ENCODE measurements at places on chromosomes 2 and 18.

DNA sequence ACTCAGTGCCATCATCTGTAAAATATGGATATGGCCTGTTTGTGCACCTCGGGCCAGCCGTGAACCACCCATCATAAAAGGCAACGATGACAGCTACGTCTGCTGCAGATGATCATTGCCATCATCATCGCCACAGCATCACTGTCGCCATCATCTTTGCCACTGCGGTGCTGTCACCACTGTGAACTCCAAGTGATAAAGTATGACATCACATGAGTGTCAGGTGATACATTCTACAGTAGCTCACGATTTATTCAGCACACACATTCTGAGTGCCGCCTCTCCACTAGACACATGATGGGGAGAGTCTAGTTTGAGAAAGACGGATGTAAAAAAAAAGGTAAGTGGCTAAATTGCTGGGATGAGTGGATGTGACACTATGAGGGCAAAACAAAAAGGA lies 755.4 kb upstream of the RAB6C start:
- no peaks in the 10 kb centered on the region for H3K27me3 ChIP-seq
- H3K36me3 ChIP-seq: no peaks in the 10 kb centered on the region
- DNase-seq: no peak
- no peak overlapping the region for H3K4me3 ChIP-seq
- H3K4me1 ChIP-seq: no peaks in the 10 kb centered on the region

DNA sequence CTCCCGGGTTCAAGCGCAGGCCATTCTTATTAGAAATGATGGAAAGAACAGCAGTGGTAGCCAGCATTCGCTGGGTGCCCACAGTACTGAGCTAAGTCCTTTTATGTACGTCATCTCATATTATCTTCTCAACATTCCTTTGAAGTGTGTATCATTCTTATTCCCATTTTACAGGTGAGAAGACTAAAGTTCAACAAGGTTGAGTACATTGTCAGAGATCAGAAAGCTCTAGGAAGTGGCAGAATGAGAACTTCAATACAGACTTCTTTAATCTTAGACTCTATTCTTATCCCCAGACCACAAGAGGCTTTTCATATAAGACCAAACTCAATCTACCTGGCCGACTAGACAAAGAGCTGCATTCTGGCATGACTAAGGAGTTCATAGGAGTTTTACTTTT lies 86.7 kb downstream of the NPAS2 start:
- no peak overlapping the region for H3K27ac ChIP-seq
- no peaks in the 10 kb centered on the region for H3K36me3 ChIP-seq
- no peak for DNase-seq
- H3K4me3 ChIP-seq: no peak overlapping the region
- peaks cover 6% of the 10 kb centered on the region for H3K4me1 ChIP-seq

DNA sequence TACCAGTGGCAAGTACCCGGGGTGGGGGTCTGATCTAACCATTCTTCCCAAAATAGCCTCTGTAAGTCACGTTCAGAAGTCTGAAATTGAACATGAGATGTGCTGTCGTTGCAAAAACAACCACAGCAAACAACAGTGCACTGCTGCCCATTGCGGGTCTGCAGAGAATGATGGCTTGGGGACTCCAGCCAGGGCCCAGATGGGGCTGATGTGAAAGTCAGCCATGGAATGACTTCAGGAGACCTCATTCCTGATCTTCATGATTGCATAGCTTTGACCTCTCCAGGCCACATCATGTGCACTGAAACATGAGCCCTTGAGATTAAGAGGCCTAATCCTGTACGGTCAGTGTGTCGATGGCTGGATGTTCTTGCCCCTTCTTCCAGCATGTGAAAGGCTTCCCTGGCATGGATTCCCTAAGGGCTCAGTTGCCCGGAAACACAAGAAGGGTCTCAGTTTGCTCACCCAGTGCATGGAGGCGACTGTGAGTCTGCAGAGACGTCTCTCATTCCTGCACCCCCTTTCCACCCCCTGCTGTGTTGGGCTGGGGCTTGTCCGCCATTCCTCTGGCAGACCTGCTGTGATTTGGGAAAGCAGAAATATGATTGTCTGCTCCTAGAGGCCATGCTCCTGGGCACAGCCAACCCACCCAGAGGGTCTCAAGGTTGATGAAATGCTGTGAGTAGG lies 191.6 kb downstream of the SEPTIN10 start:
- H3K27me3 ChIP-seq: peaks cover 6% of the 10 kb centered on the region
- H3K36me3 ChIP-seq: no peaks in the 10 kb centered on the region
- H3K4me3 ChIP-seq: no peak overlapping the region
- no peak overlapping the region for H3K27ac ChIP-seq

GRCh38 chr18:30016179-30016578 lies 1026.4 kb downstream of the DSC3 start:
- no peak overlapping the region for H3K27ac ChIP-seq
- H3K36me3 ChIP-seq: no peaks in the 10 kb centered on the region
- DNase-seq: no peak
